NAMALWA (cell line): ENCODE measurements at places on chromosomes 7 and 10.

DNA sequence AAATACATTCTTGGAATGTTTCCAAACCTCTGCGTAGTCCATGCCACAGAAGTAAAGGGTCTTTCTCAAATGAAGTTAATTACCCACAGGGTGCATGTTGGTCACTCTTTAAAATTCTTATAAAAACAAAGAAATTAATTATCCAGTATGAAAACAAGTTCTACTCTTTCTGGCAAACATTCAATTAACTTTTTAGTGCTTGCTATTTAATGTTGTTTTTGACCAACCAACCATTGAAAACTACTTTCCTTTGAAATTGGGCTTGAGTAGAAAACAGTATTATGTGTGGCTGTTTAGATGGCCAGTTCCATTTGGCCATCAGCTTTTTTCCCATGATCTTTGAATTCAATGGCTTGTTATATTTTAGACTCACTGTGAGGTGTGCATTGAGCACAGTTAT, 83.0 kb downstream of the TAF3 start:
- no peak for DNase-seq

DNA sequence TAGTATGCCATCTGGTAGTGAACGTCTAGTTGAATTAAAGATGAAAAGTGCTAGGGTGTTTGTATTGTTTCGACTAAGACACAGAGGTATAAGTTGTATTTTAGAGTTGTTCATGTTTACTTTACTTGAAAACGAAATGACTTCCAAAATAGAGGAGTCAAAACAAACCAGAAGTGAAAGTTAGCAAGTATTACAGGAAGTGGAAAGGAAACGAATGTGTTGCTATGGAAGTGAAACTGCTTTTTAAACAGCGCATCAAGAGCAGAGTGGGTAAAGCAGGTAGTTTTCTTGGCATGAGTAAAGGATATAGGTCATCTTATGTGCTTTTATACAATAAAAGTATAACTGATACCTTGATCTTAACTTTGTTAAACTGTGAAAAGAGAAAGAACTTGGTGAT, 20.0 kb upstream of the GALNTL5 start:
- peak; percentile 63 for DNase-seq

DNA sequence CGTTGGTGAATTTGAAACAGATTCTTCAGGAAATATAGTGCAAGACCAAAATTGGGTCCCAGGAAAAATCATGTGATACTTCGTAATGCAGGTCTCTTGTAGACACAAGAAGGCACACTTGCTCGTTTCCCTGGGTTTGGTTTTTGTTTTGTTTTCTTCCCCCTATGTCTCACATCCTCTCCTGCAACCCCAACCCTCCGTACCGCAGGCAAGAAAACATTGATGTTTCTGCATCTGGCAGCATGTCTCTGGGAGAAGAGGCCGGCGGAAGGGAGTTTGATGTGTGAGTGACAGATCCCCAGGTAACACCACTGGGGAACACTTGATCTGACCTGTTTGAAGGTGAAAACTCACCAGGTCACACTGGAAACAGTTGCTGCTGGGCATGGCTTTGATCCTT, 718.5 kb downstream of the AUTS2 start:
- DNase-seq, result no peak

- no peak for DNase-seq
These were observed 399.0 kb upstream of the C7orf33 start for GRCh38 chr7:148191391-148192065.

- DNase-seq, result peak; percentile 83
These were observed 500 bp downstream of the CUL1 start for GRCh38 chr7:148699024-148699781.

GRCh38 chr7:152860310-152860709, 100.8 kb downstream of the ACTR3B start:
- no peak for DNase-seq

DNA sequence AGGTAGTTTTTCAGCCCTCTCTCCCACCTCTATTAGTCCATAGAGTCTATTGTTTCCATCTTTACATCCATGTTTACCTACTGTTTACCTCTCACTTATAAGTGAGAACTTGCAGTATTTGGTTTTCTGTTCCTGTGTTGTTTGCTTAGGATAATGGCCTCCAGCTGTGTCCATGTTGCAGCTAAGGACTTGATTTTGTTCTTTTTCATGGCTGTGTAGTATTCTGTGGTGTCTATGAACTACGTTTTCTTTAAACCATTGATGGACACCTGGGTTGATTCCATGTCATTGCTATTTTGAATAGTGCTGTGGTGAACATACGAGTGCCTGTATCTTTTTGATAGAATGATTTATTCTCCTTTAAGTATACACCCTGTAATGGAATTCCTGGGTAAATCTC, 292.4 kb downstream of the PHF14 start:
- DNase-seq, result no peak

DNA sequence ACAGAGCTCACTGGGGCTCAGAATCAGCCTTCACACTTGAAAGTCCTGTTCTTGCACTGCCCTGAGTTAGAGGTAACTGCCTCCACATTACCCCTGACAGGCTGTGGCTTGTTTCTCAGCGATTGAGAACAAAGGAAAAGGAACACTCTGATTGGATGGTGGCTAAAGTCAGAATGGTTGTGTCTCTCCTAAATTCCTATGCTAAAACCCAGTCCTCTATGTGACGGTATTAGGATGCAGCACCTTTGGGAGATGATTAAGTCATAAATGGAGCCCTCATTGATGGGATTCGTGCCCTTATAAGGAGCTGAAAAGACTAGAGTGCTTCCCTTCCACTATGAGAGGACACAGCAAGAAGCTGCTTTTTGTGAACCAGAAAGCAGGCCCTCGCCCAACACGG, 38.9 kb upstream of the DGKI start:
- DNase-seq, result no peak

DNA sequence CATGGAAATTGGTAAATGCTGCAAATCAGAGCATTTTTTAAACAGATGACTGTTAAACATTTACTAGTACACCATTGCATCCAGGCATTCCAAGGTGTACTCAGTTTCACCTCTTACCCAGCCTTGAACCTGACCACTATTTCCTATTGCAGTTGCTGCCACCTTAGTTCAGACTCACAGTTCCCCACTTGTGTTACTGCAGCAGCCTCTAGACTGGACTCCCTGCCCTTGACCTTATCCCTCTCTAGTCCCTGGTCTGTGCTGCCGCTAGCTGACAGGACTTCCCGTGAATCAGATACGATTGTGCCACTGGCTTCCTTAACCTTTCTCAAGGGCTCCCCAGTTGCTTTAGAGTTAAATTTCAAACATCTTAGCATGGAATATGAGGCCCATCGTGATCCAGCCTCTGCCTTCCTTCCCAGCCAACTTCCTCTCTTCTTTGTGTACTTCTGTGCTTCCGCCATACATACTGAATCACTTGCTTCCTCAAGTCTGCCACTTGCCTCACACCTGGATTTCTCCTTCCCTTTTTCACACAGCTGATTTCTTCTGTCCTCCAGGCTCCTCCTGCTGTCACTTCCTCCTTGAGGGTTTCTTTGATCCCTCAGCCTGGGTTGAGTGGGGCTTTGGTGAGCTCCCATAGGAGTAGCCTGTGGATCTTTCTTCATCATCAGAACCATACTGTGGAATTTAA, 118.7 kb upstream of the GJD4 start:
- no peak for DNase-seq

GRCh38 chr7:75619636-75620035, 119.1 kb downstream of the HIP1 start:
- peak; percentile 55 for DNase-seq

DNA sequence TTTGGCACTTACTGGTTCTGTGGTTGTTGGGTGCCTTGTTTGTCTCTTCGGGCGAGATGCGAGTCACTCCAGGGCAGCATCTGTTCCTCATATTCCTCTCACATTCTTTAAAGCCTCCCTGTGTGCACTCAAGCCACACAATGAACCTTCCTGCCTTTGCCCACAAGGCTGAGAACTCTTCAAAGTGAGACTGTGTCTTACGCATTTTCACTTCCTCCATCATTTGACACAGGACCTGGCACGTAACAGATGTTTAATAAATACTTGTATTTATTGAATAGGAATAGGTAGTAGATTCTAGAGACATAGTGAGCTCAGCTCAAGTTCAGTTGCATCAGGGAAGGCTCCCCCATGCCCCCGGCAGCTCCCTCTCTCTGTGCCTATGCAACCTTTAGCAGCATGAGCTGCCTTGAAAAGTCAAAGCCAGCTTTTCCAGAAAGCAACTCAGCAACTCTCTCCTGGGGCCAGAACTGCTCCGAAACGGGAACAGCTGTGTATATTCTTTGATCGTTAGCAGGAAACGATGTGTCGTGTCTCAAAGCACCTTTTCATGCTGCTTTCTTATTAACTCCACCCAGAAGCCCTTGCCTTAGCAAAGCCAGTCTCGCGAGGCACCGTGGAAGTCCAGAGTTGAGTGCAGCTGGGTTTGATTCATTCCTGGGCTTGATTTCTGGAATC, 97.5 kb downstream of the PFKFB3 start:
- DNase-seq, result peak; percentile 82

- no peak for DNase-seq
These were observed 37.1 kb upstream of the TOMM7 start for GRCh38 chr7:22859641-22860290.

- DNase-seq, result no peak
These were observed 159.3 kb downstream of the NRCAM start for GRCh38 chr7:108296911-108297310.

- no peak for DNase-seq
These were observed 144.5 kb upstream of the YAE1 start for GRCh38 chr7:39421661-39422060.

DNA sequence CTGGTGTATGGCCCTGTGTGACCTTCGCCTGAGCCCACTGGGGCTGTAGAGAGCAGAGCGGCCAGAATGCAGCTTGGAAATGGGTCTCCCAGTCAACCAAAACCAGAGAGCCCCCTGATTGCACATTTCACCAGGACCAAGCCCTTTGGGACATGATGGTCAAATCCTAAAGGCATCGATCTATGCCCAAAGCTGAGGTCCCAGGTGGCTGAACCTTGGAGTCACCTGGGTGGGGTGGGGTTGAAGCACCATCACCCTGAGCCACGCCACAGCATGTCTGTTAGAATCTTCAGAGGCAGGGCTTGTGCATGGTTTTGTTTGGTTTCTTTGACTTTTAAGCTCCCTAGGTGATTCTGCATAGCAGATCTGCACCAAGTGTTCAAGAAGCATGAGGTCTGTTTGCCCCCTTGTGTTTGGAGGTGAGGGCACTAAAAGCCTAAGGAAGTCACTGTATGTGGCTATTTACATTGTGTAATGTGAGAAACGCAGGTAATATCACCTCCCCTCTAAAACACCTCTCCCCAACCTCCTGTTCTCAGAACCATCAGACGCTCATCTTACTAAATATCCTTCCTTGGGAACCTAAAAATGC, 9.6 kb downstream of the PKD1L1 start:
- DNase-seq, result peak; percentile 67

GRCh38 chr7:151188252-151188542, 1.1 kb upstream of the ASB10 start:
- DNase-seq, result peak; percentile 43

DNA sequence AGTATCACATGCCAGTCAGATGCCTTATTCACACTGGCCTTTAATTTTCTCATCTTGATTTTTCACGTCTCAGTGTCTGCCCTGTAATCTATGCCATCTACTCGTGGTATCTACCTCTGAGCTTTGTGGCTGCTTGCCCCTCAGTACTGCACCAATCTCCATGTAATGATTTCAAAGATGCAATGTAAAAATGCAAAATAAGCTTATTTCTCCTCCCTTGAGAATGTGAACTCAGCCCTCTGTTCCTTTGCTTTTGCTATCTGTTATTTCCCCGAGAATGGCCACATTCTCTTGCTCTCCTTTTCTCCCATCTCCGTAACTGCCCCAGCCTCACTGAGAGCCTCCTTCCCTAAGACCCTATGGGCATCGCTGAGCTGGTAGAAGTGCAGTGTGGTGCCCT, 317.5 kb downstream of the SFMBT2 start:
- no peak for DNase-seq

- DNase-seq, result no peak
These were observed 955.6 kb downstream of the GATA3 start for GRCh38 chr10:9010093-9010492.

GRCh38 chr10:132175907-132176581, 10.7 kb upstream of the DPYSL4 start:
- no peak for DNase-seq

GRCh38 chr10:77716458-77717317, 79.1 kb upstream of the KCNMA1 start:
- no peak for DNase-seq

GRCh38 chr7:105782391-105783042, 93.9 kb downstream of the ATXN7L1 start:
- DNase-seq, result no peak

DNA sequence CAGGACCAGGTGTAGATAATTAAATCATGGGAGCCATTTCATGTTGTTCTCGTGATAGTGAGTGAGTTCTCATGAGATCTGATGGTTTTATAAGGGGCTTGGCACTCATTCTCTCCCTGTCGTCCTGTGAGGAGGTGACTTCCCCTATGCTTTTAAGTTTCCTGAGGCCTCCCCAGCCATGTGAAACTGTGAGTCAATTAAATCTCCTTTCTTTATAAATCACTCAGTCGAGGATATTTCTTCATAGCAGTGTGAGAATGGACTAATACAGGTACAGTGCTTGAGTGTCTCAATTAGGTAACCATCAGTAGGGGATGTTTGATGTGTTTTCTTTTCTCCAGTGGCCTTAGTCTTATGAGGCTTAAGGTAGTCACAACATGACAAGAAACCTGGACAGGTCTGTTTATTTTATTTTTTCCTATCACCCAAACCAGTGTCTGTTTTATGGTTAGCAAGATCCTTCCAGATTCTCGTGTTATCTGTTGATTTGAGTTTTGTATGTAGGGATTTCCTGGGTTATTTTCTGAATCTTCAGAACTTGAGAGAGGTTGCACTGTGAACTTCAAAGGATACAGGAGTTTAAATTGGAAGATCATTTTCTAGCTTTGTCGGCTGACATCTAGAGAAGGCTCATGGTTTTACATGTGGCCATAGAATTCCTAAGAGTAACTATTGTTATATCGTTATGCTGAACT, 32.1 kb downstream of the UMAD1 start:
- peak; percentile 34 for DNase-seq

DNA sequence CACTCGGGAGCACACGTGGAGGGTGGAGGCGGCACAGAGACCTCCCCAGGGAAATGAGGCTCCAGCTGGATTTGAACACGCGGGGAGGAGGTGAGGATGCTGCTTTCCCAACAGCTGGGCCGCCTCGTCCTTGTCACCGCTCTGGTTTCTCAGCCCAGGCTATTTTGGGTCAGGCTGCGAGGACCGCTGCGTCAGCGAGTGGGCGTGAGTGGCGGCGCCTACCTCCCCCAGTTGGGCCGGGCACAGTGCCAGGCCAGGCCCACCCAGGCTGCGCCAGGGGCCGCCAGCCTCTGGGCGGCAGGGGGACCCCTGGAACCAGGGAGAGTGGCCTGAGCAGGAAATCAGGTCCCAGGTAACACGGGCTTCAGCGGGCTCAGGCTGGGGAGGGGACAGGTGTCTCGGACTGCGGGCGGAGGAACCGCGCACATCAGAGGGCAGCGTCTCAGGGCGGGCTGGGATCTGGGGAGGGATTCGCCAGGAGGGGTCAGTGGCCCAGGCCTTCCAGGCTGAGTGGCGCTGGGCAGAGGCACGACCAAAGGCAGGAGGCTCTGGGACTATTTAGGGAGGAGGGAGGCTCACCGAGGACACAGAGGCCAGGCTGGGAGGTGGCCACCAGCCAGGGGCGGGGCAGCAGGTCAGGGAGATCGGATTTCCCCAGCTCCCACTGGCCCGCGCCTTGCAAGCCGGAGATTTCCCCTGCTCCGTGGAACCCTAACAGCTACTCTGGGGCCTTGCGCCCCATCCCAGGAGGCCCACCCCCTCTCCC, 125.2 kb upstream of the RET start:
- DNase-seq, result no peak

- DNase-seq, result no peak
These were observed 177.3 kb downstream of the PHTF2 start for GRCh38 chr7:77975672-77976480.
